ENCODE measurements at places on chromosomes 5 and 9.

- peak; percentile 70 for DNase-seq
Measured at GRCh38 chr5:40401284-40402006, 278.3 kb upstream of the PTGER4 start.

GRCh38 chr5:17018871-17019270 lies 82.8 kb upstream of the MYO10 start:
- no peak for DNase-seq

DNA sequence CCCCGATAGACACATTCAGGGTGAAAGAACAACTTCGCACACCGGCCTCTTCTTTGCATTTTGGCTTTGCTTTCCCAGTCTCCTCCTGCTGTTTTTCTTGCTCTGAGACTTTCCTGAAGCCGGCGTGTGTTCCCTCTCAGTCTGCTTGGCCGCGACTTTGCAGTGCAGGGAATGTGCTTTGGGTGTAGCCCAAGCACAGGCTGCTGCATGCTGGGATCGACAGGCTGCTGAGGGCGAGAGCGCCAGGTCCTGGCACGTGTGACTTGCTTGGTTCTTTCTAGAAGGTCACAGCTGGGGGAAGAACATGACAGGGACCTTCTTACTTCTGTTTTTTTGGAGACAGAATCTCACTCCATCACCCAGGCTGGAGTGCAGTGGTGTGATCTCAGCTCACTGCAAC lies 40.6 kb downstream of the TENT4A start:
- no peak for DNase-seq

- DNase-seq, result no peak
Measured at GRCh38 chr5:132070460-132071337, 2.9 kb upstream of the CSF2 start.

GRCh38 chr9:36401164-36401740 lies 1.2 kb upstream of the RNF38 start:
- DNase-seq, result peak; percentile 85

DNA sequence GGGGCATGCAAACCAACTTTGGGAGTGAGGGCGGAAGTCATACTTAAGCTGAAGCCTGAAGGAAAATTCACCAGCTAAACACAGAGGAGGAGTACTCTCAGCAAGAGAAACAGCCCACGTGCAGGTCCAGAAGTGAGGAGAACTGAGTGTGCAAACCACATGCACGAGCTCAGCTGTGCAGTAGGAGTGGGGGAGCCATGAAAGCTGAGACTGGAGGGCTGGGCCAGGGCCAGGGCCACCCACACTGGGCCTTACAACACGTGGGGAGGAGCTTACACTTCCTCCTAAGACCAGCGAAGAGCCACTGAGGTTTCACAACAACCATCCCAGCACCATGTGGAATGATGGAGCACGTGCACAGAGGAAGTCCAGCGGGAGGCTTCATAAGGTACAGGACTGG lies 9.3 kb upstream of the WWC1 start:
- no peak for DNase-seq

DNA sequence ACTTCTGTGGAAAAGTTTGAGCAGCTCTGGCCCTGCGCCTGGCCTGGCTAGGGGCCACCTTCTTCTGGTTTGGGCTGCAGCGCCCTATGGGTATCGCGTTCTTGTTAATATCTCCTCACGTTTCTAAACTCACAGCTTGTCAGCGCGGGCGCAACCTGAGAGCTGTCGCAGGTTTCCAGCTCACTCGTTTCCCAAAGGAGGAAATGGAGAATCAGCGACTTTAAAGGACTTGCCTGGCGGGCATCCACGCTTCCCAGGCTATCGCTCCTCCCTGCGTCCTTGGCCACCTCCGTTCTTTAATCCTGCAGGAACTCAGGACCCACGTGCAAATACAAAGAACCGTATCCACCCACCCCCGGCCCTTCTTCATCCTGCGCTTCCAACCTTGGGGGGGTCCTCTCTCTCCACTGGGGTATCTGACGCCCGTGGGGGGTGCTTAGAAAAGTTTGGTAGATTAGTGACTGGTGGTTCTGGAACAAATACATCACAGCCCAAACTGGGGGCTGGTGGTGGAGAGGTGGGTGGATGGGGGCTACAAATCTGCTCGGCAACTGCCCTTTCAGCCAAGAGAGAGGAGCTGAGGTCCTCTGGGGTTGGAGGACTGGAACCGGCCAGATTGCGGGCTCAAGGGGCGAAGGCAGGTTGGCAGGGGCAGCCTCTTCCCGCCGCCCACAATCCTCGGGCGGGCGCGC lies 578 bp upstream of the PSAT1 start:
- DNase-seq, result peak; percentile 53

- DNase-seq, result peak; percentile 43
Measured at GRCh38 chr5:53425687-53426511, 54.5 kb upstream of the FST start.

GRCh38 chr5:173848986-173849596 lies 39.1 kb upstream of the CPEB4 start:
- DNase-seq, result no peak

- no peak for DNase-seq
Measured at GRCh38 chr9:95626885-95627558, 110.3 kb upstream of the PTCH1 start.

DNA sequence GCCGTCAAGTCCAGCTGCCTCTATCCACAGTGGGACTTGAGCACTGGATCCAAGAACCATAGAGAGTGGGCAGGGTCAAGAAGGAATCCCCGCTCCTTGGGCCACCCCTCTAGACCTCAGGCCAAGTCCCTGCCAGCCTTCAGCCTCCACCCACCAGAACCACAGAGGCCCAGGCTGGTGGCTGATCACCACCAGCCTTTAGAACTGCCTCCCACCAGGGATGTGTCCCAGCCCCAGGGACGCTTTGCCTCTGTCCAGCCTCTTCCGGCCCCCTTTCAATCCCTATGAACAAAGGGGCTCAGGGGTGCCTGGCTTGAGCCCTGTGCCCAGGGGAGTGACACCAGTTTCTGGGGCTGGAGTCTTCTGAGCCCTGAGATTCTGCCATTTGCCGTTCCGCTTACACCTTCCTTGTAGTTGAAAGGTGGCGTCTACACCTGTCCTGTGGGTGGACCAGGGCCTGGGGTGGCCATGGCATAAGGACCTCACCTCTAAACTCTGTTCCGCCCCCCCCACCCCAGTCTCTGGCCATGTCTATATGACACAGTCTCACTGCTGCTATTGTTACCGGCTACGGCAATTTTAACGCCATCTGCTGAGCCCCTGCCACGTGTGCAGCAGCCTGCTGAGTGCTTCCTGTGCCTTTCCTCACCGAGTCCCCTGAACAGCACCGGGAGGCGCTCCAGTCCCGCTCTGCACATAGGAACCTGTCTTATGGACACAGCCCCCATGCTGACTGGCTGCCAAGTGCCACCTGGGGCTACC lies 35.7 kb upstream of the ORM1 start:
- DNase-seq, result peak; percentile 42

GRCh38 chr5:60256546-60256945 lies 363.0 kb upstream of the PDE4D start:
- DNase-seq, result no peak

- no peak for DNase-seq
Measured at GRCh38 chr9:33818847-33819500, 2.0 kb downstream of the UBE2R2 start.

DNA sequence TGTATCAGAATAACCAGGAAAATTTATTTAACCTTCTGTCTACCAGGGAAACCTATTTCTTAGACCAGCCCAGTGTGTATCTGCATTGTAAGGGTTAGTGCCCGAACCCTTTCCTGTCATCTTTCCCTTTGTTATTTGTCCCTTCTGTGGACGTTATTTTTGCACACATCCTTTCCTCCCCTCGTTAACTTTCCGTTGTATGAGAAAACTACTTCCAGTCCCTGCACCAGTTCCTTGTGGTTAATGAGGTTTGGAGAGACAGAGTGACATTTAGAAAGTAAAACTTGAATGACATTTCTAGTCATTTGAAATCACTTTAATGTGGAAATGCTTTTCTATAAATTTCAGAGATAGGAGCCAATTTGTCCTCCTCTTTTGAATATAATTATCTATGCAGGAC lies 4.3 kb upstream of the IFNB1 start:
- no peak for DNase-seq

DNA sequence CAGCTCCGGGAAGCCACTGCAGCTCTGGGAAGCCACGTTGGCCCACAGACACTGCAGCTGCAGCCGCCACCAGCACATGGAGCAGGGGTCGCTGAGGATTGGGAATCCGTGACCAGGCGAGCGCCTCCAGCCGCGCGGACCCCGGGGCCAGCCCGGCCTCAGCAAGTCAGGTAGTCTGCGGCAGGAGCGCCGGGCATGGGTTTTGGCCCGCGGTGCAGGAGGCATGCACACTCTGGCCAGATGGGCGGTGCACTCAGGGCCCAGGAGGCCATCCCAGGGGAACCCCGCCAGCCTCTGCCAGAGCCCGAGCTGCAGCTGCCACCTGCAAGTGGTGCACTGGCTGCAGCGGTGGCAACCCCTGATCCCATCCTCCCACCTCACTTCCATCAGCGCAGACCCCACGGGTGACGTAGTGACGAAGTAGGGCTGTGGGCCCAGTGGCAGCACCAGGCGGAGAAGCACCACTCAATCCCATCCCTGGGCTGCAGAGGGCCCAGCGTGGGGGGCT lies 368.3 kb upstream of the SPATA31A5 start:
- DNase-seq, result no peak

- DNase-seq, result no peak
Measured at GRCh38 chr9:132820169-132820944, 57.7 kb downstream of the AK8 start.

DNA sequence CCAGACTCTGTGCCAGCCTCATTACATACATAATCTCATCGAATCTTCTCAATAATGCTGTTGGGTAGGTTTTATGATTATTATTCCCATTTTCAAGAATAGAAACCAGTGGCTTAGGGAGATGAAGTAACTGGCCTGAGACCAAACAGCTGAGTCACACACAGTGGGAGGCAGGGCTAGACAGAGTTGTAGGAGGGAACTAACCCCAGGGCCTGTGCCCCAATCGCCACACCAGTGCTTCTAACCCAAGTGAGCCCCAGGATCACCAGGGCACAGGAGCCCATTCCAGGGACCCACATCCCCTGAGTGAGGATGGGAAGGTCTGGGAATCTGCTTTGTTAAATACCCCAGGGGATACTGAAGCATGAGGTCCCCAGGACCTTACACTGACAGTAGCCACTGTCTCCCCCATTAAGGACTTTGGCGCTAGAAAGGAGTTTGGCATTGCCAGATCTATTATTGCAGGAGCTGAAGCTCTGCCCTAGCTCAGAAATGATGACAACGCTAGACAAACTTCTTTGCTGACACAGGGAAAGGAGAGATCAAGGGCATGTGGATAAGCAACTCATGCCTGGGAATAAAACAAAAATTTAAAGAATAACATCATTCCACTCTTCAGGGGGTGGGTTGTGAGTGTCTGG lies 63.8 kb upstream of the PPARGC1B start:
- DNase-seq, result no peak

- DNase-seq, result no peak
Measured at GRCh38 chr9:129072171-129072570, 8.7 kb upstream of the DOLPP1 start.

- no peak for DNase-seq
Measured at GRCh38 chr5:60208716-60209115, 315.2 kb upstream of the PDE4D start.

GRCh38 chr5:177490992-177491391 lies 6.4 kb downstream of the PDLIM7 start:
- DNase-seq, result no peak

DNA sequence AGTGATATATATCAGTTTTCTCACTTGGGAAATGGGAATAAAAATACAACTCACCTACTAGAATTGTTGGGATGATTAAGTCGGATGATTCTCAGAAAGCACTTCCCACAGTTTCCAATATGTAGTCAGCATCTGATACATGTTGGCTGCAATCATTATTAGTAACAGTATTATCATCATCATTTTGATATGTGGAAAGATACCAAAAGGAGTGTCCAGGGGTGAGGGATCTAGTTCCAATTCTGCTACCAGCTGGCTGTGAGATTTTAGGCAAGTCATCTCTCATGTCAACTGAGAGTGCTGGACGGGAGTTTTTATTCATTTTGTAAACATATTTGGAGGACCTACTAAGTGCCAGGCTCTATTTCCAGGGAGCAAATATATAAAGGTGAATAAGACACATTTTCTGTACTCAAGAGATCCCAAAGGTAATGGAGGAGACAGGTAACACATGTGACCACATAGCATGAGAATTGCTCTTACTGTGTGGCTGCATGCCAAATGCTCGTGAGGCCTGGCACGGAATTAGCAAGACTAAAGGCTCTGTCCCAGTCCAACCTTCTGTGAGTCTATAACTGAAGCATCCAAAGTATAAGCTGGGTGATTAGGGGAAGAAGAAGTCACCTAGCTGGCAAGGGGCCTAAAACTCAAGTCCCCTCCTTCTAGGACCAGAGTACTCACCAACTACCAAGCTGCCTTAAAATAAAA lies 83.0 kb downstream of the GRIA1 start:
- peak; percentile 64 for DNase-seq

GRCh38 chr5:126358525-126358924 lies 64.7 kb upstream of the GRAMD2B start:
- DNase-seq, result no peak

DNA sequence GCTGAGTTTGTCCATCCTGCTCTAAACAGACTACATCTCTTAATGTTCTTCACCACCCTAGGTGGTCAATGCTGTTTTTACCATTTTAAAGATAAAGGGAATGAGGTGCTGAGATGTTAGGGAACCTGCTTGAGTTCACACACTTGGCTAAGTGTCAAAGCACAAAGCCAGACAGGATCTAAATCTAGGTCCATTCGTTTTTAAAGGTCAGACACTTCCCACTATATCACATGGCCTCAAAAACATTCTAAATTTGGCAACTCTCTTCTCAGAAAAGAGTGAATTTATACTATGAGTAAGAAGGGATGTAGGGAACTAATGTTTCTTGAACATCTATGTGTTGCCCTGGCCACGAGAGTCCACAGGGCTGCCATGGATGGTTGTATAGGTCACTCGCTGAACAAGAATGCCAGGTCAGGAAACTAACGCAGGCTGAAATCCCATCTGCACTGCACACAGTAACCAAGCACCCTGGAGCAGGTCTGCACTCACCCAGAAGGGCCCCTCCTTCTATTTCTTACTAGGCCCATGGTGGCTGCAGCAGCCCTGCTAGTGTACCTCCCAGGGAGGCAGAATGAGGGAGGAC lies 213.0 kb downstream of the SPOCK1 start:
- no peak for DNase-seq

DNA sequence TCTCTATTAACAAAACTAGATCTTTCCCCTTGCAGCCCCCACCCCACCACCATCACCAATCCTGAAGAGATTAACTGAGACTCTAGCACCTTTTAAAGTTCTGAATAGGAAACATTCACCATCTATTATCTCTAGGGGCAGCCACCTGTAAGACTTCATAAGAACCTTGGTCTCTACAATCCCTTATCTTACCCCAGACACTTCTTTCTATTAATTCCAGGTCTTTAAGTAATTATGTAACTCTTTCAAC lies 180.2 kb upstream of the FBXL17 start:
- no peak for DNase-seq

DNA sequence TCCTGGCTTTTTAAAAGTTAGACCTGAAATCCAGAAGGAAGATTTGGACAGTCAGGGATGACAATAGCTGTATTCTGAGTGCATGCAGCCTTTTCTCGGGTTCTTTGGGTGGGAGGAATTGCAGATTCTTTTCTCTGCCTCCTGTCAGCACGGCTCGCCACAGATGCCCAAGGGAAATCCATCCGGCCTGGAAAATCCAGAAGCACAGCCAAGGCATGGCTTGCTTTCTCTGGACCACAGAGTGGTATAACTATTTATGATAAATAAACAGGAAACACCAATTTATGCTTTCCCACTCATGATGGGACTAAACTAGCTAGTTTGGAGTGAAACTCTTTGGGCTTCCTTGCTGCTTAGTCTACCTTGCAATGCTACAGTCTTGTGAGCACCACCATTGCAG lies 59.1 kb downstream of the C9orf152 start:
- DNase-seq, result no peak
